ENCODE measurements at places on chromosomes 2 and 18.
A peak's percentile ranks its signal among the peaks of the same experiment; 100 is the strongest.

- DNase-seq: no peak
Observed at GRCh38 chr18:62777814-62778213, 62.5 kb downstream of the PHLPP1 start.

DNA sequence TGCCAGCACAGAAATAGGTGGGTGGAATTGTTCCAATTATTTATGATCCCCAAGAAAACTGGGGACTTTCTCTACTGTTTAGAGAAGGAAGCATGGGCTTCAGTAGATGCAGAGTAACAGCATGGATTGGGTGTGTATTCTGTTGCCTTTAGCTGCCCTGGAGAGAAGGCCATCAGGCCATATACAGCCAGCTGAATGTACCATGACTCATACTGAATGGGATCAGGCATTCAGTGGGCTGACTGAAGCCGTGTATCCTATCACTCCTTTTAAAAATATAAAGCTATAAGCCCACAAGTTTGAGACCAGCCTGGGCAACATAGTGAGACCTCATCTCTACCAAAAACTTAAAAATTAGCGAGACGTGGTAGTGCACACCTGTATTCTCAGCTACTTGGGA lies 16.7 kb upstream of the PLEKHM3 start:
- no peak for DNase-seq

GRCh38 chr2:74552914-74553811 lies 579 bp downstream of the LOXL3 start:
- DNase-seq: peak; percentile 30

DNA sequence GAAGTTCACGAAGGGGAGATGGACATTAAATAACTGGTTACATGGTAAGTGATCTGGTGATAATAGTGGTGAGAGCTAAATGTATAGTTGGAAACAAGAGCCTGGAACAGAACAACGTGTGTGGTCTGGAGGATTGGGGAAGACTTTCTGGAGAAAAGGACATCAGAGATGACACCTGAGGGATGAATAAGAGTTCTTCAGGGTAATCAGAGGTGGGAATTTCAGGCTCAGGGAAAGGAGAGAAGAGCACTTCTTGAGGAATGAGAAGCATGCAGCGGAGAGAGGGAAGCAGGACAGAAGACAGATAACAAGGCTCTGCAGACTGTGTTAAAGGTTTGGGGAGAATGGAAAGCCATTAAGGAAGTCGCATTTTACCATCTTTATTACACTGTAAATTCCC lies 450.7 kb downstream of the TNS1 start:
- DNase-seq: no peak

GRCh38 chr2:165927353-165927752 lies 26.2 kb downstream of the TTC21B start:
- no peak for DNase-seq

DNA sequence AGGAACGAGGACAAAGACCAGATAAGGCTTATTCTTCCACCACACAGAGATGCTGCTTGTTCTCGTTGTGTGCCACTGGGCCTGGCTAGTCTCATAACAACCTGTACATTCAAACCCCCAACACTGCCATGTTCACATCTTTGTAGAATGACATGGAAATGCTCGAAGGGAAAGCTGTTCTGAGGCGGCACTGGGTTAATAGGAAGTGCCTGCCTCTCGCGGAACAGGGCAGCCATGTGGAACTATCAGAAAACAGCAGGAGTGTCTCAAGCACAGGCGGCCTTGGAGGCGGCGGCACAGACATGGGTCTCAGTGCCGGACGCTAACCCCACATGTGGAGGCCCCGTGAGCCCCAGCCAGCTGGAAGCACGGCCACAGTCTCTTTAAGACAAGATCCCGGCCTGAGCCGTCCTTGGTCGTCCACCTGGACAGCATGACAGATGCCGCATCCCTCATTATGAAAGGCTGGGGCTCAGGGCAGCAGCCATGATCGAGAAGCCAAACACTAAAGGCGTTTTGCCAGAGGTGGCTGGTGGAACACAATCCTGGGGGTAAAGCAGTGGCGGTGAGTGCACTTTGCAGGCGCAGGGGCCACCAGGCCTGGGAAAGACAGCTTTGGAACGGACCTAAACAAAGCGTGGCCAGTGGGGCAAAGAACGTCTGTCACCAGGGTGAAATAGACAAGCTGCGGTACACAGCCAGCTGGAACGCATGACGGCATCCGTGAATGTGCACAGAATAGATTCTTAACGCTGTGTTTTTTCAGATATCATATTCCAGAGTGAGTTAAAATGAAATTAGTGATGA lies 161.0 kb downstream of the HDAC4 start:
- DNase-seq: no peak

DNA sequence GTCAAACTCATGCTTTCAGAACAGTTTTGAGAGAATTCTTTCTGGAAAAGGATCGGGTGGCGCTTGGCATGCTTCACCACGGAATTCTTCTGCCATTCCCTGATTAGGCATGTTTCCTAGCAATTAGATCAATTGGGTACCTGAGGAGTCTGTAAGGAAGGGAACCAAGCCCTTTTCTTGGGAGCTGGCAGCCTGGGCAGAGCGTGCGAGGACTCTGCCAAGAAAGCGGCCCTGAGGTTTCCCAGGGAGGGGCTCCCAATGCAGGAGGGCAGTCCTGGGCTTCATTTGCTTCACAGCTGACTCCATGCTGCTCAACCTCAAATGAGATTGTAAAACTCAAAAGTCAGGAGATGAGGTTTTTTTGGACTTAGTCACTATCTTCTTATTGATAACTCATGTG lies 60.3 kb downstream of the MYCN start:
- no peak for DNase-seq

GRCh38 chr2:39109537-39109936 lies 11.3 kb downstream of the SOS1 start:
- DNase-seq: no peak

- no peak for DNase-seq
Observed at GRCh38 chr2:148338541-148338940, 306.0 kb upstream of the EPC2 start.

GRCh38 chr2:55097082-55097460 lies 46.8 kb upstream of the RTN4 start:
- no peak for DNase-seq

DNA sequence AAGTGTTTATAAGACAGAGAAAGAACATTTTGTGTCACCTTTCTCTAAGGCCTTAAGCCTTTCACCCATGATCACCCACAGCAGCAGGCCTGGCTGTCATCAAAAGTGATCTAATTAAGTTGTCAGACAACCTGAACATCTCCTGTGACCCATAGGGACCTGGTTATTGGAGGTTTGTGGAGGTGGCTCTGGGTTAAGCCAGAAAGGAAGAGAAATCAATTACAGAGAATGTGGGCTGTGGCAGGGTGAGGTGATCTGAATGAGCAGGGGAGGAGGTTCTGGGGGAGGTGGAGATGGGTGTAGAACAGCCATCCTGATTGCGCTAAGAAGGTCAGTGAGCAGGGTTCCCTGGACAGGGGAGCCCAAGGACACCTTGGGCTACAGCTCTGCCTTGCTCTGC lies 170.8 kb downstream of the FSHR start:
- no peak for DNase-seq

DNA sequence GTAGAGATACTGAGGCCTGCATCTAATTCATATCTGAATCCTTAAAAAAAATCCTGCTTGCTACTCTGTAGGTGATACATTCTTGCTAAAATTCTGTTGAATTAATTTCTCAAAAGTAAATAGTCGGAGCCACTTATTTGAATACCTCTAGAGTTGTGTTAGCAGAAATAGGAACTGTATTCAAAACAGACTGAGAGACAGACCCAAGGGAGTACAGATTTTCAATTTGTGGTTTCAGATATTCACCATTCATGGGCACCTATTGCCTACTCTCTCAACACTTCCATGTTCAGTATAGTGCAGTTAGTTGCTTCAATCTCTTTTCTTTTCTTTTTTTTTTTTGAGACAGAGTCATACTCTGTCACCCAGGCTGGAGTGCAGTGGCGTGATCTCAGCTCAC lies 46.6 kb upstream of the CTLA4 start:
- no peak for DNase-seq
